ENCODE measurements at places on chromosomes 13 and 19. TPM values are rescaled to one million over a fixed set of nuclear protein-coding genes. Genes with fewer than 3 reads are reported as not detected.

Gene B3GNT8
- total RNA-seq, result 1.3 TPM

Gene CALR3
- not detected for total RNA-seq

Gene CHST8
- total RNA-seq, result not detected

Gene LINGO3
- not detected for total RNA-seq

All from fibroblast of lung (primary cell).